ENCODE measurements at places on chromosomes 2 and 18. TPM values are rescaled to one million over a fixed set of nuclear protein-coding genes. Genes with fewer than 3 reads are reported as not detected.

DNA sequence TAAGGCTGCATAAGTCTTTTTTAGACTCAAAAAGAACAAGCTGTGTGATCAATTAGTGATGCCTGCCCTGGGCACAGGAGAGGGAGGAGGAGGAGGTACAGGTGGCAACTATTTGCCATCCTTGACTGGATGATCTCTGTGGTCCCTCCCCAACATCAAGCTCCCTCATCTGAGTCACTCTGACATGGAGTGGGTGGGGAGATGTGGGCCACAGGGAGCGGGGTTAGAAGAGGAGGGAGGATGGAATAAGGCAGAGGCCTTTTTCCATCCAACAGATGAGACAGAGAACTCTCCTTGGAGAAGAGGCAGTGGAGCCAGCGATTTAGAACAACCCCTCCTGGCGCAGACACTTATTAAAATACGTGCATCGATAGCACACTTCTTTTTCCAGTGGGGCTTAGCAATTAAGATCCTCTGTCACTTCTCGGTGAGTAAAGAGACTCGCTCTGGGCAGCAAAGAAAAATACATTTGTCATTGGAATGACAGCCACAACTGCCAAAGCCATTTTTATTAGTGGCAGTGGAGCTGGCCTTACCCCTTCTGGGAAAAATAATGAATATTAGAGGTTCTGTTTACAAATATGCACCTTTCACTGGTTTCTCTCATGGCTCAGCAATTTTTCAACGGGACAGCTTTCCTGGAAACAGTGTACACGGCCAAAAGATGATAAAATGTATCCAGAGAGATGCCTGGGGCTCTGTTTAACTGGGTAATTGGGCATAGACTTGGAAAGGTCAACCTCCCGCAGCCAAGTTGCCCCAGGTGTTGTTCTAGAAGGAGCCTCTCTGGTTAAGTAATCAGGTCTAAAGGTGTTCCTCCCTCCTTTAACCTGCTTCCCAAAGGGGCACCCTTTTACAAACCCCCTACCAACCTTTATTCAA is 238.4 kb upstream of the CXCR4 start:
- DNase-seq = no peak

- no peak for DNase-seq
These were observed 45.4 kb upstream of the PPP4R1 start for GRCh38 chr18:9659499-9660375.

GRCh38 chr2:38981670-38982357 is 92.1 kb downstream of the ARHGEF33 start:
- no peak for DNase-seq

DNA sequence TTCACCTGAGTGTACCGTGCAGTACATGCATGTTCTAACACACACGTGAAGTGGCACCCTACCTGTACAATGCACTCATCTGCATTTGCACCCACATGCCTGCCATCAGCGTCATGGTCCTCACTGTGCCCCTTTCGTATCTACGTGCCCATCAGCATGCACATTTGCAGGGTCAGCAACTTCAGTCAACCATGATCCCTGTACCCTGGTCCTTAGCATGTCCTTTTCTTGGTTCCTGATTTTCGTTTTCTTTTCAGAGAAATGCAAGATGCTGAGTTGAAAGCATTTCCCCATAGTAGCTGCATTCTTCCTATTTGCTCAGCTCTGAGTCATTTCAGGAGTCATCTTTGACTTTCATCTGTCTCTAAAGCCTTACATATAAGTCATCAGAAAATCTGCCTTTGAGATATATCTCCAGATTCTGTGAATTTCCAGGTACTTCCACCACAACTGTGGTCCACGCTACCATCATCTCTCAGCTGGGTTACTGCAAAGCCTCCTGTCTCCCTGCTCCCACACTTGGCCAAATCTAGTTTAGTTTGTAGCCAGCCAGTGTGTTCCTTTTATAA is 14.7 kb upstream of the PUM2 start:
- peak; percentile 94 for DNase-seq

GRCh38 chr2:123077101-123077500 is 948.0 kb upstream of the CNTNAP5 start:
- no peak for DNase-seq

LOXHD1 gene
- total RNA-seq = not detected

- no peak for DNase-seq
These were observed 189.7 kb downstream of the LRRTM1 start for GRCh38 chr2:80114812-80115211.

DNA sequence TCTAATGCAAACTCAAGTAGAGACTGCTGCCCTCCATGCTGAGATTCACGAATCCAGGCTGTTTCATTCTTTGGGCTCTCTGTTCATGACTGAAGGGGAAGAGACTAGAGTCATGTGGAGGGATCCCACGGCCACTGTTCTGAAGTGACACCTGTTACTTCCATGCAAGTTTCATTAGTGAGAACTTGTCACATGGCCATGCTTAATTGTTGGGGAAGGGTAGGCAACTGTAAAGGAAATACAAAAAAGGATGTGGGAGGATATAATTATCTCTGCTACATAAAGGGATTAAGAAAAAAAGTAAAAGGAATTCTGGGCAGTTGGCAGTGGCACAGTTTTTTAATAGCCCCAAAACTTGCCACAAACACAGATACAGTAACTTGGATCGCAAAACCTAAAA is 28.0 kb upstream of the PSME4 start:
- DNase-seq = no peak

PROKR1 gene
- not detected for total RNA-seq

GRCh38 chr2:96816127-96816835 is at the start of gene CNNM3:
CNNM3 (plus strand) TSS chr2:96816268; CDS start chr2:96816278, 10 bp downstream.
- DNase-seq = peak; percentile 77

GRCh38 chr2:63903003-63903402 is 61.3 kb downstream of the UGP2 start:
- no peak for DNase-seq

DNA sequence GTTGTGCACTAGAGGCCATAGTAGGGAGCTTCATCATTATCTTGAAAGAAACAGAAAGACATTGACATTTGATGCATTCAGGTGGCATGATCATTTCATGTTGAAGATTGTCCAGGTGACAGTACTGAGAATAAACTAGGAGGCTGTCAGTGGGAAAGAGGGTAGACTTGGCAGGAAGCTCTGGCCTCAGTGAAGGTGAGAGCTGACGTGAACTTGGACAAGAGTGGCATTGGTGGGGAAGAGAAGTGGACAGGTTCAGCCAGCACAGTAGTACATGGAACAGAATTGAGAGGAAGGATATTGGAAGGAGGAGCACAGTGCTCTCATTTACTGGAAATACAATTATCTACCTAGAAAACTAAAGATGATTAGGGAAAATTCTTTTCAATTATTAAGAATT is 245.2 kb downstream of the CYRIA start:
- DNase-seq = no peak

TSN gene
- total RNA-seq = 49.5 TPM

DNA sequence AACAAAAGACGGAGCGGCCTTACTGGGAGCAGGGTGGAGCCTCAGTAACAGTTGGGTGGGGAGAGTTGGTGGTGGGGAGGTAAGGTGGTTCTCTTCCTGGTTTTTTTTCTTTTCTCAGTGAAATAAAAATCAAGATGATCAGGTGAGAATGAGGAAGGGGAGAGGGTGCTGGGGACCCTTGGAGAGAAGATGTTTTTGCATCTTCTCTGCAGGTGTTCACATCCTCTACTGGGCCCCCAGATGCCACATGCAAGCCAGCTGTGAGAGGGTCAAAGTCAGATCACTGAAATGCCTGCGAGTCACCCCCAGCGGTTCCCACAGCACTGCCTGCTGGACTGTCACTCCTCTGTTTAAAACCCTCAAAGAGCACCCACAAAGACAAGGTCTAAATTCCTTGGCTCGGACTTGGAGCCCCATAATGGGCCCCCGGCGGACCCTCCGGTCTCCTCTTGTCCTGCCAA is 69.8 kb upstream of the FHL2 start:
- no peak for DNase-seq

CCDC195 gene
- not detected for total RNA-seq

- DNase-seq = peak; percentile 10
These were observed 70.8 kb upstream of the LPIN2 start for GRCh38 chr18:3083766-3084165.

DNA sequence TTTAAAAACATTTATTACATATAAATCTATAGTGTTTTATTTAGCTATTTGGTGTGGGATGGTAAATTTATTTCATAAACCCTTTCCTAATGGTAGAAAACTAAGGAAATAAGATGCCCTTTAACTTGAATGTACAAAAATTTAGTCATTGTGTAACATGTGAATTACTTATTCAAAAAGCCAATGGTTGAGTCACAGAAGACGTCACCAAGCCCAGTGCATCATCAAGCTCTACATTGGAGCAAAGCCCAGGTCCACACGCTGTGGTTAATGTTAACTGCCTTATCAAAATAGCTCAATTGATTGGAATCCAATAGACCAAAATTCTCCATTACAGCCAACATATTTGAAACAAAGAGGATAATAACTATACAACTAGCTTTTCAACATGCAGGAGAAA is 145.5 kb upstream of the LYPD1 start:
- DNase-seq = peak; percentile 66

C2orf15 gene
- 0.90 TPM for total RNA-seq
